KG1 (cell line): ENCODE measurements at places on chromosomes 7 and 10.

- no peak for DNase-seq
These were observed 1.8 kb downstream of the PPIF start for GRCh38 chr10:79349072-79349491.

DNA sequence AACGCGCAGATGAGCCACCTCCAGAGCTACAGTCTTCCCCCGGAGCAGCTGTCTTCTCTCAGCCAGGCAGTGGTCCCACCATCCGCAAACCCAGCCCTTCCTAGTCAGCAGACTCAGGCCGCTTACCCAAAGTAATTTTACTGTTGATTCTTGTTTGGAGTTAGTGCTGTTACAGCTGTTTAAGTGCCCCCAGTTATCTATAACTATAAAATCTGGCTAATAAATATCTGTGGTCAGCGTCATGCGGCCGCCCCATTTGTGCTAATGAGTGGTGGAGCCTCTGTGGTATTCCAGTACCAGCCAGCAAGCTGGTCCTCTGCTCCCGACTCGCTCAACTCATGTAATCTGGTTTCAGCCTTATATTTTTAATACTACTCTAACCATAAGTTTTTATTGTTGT, 43.2 kb upstream of the TMEM236 start:
- no peak for DNase-seq

DNA sequence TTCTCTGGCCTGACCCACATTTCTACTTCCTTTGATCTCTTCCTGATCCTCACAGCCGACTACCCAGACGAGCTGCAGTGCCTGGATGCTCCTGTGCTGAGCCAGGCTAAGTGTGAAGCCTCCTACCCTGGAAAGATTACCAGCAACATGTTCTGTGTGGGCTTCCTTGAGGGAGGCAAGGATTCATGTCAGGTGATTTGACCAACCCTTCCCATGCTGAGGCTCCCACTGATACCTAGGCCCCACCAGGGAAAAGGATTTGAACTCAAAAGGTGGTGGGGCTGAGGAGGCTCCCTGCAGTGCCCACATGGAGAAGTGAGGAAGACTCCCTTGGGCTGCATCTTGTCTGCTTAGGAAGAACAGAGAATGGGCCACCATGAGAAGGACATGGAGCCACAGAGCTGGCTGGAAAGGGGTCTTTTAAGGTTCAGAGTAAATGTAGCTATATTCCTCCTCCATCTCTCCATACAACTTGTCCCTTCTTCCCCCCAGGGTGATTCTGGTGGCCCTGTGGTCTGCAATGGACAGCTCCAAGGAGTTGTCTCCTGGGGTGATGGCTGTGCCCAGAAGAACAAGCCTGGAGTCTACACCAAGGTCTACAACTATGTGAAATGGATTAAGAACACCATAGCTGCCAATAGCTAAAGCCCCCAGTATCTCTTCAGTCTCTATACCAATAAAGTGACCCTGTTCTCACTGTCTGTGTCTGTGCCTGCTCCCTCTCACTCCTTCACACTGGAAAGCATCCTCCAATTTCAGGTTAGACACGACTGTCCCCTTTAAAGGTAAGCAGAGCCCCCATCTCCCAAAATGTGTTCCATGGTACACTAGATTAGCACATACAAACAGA, 3.3 kb downstream of the PRSS1 start:
- DNase-seq, result no peak

- no peak for DNase-seq
These were observed 65.7 kb downstream of the BICC1 start for GRCh38 chr10:58578366-58578765.

DNA sequence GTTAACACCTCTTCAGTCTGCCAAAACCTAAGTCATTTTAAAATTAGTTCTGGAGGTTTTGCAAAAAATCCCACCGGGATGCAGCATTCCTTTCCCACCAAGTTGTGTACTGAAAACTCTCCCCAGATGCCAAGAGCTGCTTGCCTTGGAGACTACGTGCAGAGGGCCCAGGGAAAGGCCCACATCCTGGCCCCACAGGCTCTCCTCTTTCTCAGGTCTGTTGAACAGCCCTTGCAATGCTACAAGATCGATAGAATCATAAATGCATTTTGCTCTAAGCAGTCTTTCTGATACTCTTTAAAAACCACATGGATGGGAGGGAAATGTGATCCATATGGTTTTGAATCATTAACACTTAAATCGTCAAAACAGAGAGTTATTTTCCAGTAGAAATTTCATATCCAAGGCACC, 126.7 kb upstream of the ZMIZ1 start:
- no peak for DNase-seq

- no peak for DNase-seq
These were observed 81.8 kb downstream of the HERPUD2 start for GRCh38 chr7:35613150-35613549.

GRCh38 chr7:105151152-105151551, 137.1 kb downstream of the KMT2E start:
- DNase-seq, result no peak

- no peak for DNase-seq
These were observed 37.8 kb upstream of the FXYD4 start for GRCh38 chr10:43333653-43334052.

GRCh38 chr7:85773116-85773728, 586.4 kb upstream of the SEMA3D start:
- DNase-seq, result no peak

- DNase-seq, result no peak
These were observed 89.9 kb upstream of the MACROH2A2 start for GRCh38 chr10:69962746-69963135.

DNA sequence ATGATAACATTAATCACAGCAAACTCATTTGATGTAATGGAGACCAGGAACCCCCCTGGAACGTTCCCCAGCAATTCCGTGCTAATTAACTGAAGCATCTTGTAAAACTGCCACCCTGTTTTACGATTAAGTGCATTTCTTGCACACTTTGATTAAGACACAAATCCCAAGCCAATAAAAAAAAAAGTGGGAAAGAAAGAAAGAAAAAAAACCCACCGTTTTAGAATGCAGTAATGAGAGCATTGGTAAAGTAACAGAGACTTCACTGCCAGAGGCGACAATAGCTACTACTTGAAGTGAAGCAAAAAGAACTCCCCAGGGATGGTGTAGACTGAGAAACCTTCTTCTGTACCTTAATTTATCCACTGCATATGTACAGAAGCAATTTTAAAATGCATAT, 616.1 kb downstream of the PTPRN2 start:
- no peak for DNase-seq

GRCh38 chr10:16950656-16951601, 133.7 kb upstream of the RSU1 start:
- DNase-seq, result no peak

DNA sequence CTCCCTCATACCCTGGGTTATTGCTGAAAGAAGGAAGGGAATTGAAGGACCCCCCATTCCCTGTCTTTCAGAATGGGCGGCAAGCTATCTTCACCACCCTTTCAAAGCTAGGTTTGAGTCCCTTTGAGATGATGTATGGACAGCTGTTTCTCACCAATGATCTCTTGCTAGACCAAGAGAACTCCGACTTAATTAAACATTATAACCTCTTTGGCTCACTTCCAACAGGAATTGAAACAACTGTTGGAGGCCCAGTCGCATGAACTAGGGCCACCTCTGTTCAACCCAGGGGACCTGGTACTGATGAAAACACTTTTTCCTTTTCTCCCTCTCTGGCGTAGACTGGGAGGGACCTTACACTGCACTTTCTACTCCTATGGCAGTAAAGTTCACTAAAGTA, 110.6 kb downstream of the ITGB8 start:
- no peak for DNase-seq

DNA sequence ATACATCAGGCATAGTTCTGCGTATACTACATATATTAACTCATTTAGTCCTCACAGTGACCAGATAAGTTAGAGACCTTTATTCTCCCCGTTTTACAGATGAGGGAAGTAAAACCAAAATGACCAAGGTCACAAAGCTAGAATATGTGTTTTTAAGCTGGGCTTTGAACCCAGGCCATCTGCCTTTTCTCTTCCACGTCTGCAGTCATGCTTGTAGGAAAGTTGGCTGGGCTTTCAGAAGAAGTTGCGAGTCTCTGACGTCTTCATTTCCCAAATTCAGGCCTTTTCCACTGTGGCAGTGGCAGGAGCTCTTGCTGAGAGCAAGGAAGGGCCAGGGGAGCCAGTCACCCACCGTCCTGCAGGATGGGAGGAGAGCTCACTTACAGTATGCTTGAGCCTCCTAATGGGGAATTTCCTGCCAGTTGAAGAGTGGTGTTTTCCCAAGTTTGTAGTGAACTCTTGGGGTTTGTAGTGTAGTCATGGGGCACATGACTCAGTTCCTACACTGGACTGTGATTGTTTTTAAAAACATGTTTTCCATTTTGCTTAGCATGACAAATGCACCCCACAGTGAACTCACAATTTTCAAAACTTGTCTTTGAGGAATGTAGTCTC, 34.2 kb downstream of the CYP17A1 start:
- DNase-seq, result no peak

DNA sequence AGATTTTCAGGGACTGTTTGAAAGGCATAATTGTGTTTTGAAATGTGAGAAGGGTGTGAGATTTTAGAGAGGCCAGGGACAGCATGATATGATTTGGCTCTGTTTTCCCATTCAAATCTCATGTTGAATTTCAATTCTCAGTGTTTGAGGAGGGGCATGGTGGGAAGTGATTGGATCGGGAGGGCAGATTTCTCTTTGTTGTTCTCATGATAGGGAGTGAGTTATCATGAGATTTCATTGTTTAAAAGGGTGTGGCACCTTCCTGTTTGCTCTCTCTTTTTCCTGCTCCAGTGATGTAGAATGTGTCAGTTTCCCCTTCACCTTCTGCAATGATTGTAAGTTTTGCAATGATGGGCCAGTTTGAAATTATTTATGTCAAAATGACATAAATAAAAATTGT, 113.0 kb upstream of the PCDH15 start:
- no peak for DNase-seq

DNA sequence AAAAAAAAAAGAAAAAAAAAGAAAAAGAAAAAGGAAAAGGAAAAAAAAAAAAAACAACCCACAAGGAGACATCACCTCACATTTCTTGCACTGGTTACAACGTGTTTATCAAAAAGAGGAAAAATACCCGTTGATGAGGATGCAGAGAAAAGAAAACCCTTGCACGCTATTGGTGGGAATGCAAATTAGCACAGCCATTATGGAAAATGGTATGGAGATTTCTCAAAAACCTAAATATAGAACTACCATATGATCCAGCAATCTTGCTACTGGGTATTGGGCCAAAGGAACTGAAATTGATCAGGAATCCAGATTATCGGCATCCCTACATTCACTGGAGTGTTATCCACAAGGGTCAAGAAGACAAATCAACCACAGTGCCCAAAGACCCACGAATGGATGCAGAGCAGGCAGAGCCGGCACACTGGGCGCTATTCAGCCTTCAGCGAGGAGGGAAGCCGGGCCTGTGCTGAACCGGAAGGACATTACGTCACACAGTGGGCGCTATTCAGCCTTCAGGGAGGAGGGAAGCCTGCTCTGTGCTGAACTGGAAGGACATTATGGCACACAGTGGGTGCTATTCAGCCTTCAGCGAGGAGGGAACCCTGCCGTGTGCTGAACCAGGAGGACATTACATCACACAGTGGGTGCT, 258.7 kb downstream of the ZMYND11 start:
- no peak for DNase-seq

DNA sequence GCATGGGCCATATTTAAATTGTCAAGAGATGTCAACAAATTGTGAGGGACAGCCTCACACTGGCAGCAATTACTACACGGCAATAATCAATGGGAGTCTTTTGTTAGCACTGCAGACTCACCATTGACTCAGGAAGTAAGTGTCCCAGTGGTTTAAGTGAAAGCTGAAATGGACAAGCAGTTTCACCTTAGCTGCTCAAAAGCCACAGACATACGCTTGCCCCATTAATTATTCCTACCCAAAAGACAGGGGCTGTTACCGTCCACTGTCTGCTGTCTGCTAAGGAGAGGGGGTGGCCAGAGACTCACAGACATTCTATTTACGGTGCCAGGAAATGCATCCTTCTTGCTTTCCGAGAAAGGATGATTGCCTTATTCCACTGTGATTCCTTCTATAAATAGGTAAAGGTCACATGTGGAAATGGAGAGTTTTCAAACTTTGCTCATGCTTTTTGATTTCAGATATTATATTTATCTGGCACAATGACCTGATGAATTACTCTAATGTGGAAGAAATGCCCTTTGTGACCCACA, 309.7 kb upstream of the NFE2L3 start:
- DNase-seq, result no peak

DNA sequence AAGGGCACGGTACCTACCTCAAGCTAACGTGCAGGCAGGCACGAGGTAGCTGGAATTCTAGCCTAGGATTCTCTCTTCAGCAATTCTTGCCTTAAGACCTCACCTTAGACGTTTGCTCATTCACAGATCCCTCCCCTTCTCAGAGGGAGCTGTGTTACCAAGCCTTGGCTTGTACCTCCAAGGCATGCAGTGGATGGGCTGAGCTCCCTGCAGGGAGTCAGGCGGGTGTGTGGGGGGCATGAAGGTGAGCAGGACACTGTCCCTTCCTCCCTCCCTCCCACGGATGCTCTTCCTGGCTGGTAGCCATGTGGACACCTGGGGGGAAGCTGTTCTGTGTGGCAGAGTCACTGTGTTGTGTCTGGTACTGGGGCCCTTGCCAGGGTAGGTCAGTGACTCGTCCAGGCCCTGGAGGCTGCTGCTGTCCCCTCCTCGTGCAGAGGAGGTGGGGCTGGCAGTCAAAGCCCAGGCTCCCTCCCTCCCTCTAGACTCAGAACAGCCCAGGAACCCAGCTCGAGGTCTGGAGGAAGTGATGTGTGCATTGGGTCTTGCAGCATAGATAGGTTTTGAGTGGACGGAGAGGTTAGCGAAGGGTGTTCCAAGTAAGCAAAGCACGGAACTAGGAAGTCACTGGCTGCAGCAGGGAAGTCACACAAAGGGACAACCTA, 222.2 kb upstream of the SH2B2 start:
- no peak for DNase-seq

- DNase-seq, result no peak
These were observed 30.9 kb upstream of the VDAC2 start for GRCh38 chr10:75179657-75180177.

GRCh38 chr7:12985228-12985627, 297.8 kb downstream of the ARL4A start:
- no peak for DNase-seq

GRCh38 chr10:14613588-14613920, 161.1 kb downstream of the FAM107B start:
- no peak for DNase-seq

GRCh38 chr10:79159141-79159651, 90.4 kb downstream of the ZMIZ1 start:
- DNase-seq, result no peak

DNA sequence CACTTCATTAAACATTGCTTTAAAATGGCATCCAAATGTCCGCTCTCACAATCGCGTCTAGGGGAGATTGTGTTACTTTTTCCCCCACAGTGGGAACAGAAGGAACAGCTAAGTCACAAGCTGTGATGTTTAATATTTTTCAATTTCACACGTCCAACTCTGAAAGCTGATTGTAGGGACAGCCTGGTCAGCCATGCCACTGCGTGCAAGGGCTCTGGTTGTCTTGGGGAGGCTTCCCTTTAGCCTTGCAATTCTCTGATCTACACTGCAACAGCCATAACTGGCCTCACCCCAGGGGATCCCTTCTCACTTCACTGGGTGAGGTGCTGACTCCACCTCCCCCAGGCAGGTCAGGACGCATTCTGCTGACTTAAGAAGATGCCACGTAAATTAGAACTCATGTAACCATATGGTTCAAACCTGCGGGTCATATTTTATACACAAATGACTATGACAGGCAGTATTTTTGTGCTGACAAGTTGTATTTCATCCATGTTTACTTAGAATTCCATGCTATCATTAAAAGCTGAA, 425.2 kb upstream of the NFE2L3 start:
- DNase-seq, result no peak
